Left renal pelvis (tissue), 4 donors: ENCODE measurements at places on chromosomes 6 and 20. TPM values are rescaled to one million over a fixed set of nuclear protein-coding genes. Genes with fewer than 3 reads are reported as not detected.

MUC21 gene
- polyA plus RNA-seq: 0.04 TPM

ZBTB22 gene
- 21.2 TPM for polyA plus RNA-seq

HDGFL1 gene
- not detected for polyA plus RNA-seq

TREM2 gene
- polyA plus RNA-seq: 0.34 TPM

SLA2 gene
- polyA plus RNA-seq: 0.24 TPM

JPH2 gene
- 1.5 TPM for polyA plus RNA-seq

DPM1 gene
- 82.1 TPM for polyA plus RNA-seq
